ENCODE measurements at places on chromosomes 3 and 15.
A peak's percentile ranks its signal among the peaks of the same experiment; 100 is the strongest.

DNA sequence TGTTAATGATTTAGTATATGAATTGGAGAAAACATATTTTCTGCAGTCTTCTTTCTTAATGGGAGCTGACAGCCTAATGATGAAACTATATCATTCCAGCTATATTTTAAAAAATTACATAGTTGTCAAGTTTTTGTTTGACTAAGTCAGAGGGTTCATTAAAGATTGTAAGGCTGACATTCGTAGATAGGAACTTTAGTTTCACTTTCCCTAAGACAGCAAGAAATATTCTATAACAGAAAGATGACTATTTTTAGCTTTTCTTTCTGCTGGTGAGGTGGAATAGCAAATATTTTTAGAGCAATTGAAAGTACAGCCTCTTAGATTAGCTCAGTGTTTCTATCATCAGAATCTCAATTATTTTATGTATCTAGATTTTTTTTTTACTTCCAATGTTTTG, 60.2 kb downstream of the PIAS1 start:
- DNase-seq, result no peak

- DNase-seq, result no peak
These were observed 122.8 kb upstream of the ABHD17C start for GRCh38 chr15:80572337-80572736.

GRCh38 chr3:106783231-106783630, 594.0 kb upstream of the CCDC54 start:
- DNase-seq, result no peak

DNA sequence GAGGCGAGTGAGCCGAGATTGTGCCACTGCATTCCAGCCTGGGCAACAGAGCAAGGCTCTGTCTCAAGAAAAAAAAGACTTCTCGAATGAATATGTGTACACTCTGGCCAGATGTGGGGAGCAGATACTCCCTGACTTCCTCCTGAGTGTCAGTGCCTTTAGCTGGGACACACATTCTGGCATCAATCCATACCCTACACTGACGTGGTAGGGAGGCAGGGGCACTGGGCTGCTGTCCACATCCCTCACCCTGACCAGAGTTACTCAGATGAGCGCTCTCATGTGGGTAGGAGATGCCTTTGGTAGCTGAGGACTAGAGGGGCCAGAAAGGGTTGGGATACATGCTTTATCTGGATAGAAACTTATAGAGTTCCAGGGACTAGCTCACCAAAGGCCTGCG, 15.6 kb downstream of the LIMD1 start:
- no peak for DNase-seq

- DNase-seq, result peak; percentile 81
These were observed 44.8 kb downstream of the CYP11A1 start for GRCh38 chr15:74322558-74323180.

DNA sequence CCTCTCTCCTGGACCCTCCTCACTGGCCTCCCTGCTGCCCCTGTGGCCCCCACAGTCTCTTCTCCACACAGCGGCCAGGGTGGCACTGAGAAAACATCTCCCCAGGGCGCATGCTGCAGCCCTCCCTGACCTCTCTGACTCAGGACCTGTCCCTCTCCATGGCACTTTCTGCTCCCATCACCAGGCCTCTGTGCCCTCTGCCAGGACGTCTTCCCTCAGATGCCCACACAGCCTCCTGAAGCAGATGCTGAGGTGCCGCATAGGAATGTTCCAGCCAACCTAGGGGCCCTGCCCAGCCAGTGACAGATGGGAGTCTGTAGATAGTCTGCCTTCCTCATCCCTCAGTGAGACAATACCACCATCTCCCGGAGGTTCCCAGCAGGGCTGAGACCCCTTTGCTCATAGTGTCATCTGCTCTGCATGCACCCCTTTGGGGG, 8.7 kb downstream of the MYL3 start:
- no peak for DNase-seq

- DNase-seq, result no peak
These were observed 34.4 kb upstream of the TRH start for GRCh38 chr3:129940086-129940485.

DNA sequence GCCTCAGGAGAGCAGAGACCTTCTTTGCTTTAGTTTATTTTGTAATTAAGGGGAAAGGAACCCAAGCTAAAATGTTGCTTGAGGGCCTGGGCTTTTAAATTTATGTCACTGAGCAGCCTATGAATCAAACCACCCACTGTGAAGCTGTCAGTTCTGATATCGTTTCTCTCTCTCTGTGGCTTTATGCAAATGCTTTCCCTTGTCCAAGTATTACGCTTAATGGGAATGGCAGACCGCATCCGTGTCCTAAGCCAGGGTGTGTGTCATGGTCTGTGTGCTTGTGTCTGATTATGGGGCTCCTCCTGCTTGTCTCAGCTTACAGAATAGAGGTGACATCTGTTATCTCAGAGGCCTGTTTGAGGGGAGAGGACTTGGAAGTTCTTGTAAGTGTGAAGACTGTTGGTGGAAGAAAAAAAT, 82.4 kb downstream of the EBLN2 start:
- DNase-seq, result no peak

- DNase-seq, result no peak
These were observed 258.1 kb upstream of the MCTP2 start for GRCh38 chr15:93973287-93973686.

GRCh38 chr3:50675179-50676030, 678 bp downstream of the DOCK3 start:
- DNase-seq, result peak; percentile 36

DNA sequence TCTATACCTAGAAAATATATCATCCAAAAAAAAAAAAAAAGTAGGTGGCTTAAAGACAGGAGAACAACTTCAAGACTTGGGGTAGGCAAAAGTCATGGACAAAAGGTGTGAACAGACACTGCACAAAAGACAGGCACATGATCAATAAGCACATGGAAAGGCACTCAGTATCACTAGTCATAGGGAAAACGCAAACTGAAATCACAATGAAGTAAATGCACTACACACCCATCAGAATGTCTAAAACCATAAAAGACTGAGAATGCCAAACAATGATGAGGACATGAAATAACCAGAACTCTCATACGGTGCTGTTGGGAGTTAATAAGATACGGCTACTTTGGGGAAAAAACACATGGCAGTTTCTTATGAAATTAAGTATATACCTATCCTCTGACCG, 40.0 kb downstream of the CHSY1 start:
- DNase-seq, result no peak

- no peak for DNase-seq
These were observed 227.7 kb downstream of the ROBO2 start for GRCh38 chr3:77267589-77267988.

- DNase-seq, result no peak
These were observed 81.3 kb downstream of the STAC start for GRCh38 chr3:36461597-36461996.

- no peak for DNase-seq
These were observed 608.2 kb upstream of the CCDC54 start for GRCh38 chr3:106768941-106769480.

GRCh38 chr3:123749711-123750110, 134.4 kb downstream of the MYLK start:
- no peak for DNase-seq

DNA sequence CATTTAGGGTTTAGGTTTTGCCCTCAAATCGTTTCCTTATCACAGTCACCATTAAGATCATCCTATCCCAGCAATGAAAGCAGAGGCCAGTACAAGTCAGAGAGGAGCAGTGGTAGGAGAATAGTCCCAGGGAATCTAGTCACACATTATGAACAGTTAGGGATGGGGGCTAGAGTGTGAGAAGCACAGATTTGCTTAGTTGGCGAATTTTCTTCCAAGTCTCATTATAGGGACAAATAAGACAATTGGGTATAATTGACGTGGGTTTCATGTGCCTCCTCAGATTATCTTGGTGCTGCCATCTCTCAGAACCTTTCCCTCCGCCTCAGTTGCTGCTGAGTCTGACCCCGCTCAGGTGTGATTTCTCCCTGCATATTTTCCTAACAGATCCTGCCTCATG, 407.1 kb downstream of the SQOR start:
- DNase-seq, result no peak

- DNase-seq, result no peak
These were observed 907 bp upstream of the HERC1 start for GRCh38 chr15:63834500-63835210.
